ENCODE measurements at places on chromosomes 2 and 18. TPM values are rescaled to one million over a fixed set of nuclear protein-coding genes. Genes with fewer than 3 reads are reported as not detected.

GRCh38 chr2:219133976-219134375 is 26.6 kb downstream of the NHEJ1 start:
- no peak for ATAC-seq

MAP2 gene
- 0.26 TPM for total RNA-seq

GRCh38 chr2:200329798-200330197 is 23.3 kb downstream of the SPATS2L start:
- ATAC-seq, result no peak

DNA sequence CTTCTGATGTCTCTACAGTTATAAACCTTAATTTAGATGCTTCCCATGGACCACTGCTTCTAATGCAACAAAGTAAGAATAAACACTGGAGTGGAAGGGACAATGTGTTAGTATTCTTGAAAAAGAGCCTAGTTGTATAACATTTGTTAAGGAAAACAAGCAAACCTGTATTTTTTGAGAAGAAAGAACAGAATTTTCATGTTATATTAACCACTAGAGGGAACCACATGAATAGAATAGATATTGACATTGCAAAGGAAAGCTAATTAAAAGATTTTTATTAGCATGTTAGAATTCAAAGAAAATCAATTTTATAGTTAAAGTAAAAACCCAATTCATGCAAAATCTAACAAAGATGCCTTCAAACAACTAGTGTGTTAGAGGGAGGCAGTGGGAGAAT is 151.2 kb upstream of the BARD1 start:
- no peak for ATAC-seq

DNA sequence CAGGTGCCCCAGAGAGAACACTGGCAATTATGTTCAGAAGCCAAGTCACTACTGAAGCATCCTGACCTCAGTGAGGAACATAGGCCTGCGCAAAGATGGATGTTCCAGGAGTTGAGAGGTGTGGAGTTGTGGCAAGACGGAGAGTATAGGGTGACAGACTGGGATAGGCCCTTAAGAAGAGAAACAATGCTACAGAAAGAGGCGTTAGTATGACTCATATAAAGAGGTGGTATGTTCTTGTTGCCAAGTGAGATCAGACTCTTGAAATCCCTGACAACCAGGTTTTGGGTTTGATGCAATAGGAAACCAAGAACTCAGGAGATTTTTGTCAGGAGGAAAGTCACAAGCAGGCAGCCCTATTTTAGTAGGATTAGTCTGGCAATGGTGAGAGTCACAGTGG is 185.6 kb downstream of the RIT2 start:
- no peak for ATAC-seq

DNA sequence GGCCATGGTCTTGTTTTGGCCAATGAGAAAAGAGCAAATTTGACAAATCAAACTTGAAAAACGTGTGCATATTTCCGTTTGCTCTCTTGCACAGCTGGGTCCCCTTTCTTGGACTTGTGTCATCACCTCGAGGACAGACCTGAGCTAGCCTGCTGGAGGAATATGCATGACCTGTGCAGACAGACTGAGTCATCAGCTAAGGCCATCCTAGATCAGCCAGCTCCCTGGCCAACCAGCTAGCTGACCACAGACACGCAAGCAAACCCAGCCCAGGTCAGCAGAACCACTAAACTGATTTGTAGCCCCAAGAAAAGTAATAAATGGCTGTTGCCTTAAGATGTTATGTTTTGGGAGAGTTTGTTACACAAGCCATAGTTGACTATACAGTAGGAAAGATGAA is 61.3 kb upstream of the PAX3 start:
- ATAC-seq, result no peak

GRCh38 chr2:96701636-96702035 is 38.2 kb downstream of the LMAN2L start:
- no peak for ATAC-seq

ASAP2 gene
- 0.17 TPM for total RNA-seq

TANC1 gene
- total RNA-seq, result 1.4 TPM

BIRC6 gene
- total RNA-seq, result 117 TPM

EMILIN1 gene
- 0.93 TPM for total RNA-seq

DNA sequence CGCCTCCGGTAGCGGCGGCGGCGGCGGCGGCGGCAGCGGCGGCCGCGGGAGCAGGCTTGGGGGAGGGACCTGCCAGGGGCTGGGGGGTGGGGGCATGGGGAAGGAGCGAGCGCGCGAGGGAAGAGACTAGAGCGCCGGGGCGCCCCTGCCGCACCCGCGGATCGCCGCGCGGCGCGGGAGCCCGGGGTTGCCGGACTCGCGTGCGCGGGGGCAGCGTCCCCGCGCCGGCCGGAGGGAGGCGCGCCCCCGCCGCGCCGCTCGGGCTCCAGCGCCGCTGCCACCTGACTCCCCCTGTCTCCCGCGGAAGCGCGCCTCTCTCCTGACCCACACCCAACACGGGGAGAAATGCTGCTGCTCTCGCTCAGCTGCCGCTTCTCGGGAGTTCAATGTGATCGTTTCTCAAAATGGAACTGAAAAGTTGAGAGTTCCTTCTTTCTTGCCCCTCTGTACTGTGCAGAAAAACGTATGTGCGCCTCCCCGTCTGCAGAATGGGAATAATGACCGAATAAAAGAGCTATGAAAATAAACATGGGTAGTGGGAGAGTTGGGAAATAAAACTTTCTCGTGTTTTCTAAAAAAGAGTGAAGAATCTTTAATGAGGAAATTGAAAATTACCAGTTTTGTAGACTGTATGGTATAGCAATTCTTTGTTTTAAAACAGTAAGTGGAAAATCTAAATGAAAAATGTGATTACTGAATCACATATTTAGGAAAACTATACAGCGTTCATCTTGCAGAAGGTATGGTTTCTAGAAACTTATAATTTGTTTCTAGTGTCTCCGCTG is 455 bp upstream of the TLK1 start:
- ATAC-seq, result peak; percentile 48

DSC2 gene
- not detected for total RNA-seq

NAT8 gene
- total RNA-seq, result not detected

DNA sequence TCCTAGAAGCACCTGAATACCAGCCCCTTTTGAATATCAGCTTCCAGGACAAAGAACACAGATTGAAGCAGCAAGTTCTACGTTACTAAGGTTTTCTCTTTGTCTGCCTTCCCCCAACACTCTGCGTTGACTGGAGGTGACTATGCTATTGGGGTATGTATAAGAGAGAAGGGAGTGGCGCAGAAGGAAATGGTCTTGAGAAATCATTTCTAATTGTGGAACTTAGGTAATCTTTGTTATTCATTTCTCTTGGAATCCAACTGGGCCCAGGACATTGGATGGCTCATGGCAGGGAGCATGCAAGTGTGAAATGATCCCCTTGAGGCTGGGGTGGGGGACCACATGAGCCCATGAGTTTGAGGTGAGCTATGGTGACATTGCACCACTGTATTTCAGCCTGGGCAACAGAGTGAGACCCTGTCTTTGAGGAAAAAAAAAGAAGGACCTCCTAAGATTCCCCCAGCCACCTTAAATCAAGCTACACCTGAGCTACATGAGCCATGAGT is 29.7 kb downstream of the XDH start:
- ATAC-seq, result no peak

FEV gene
- not detected for total RNA-seq

GRCh38 chr2:35790292-35790691 is 565.3 kb upstream of the CRIM1 start:
- ATAC-seq, result no peak

FBXO15 gene
- 0.35 TPM for total RNA-seq

PLCD4 gene
- 0.52 TPM for total RNA-seq

- ATAC-seq, result no peak
These were observed 96.8 kb upstream of the PPP1CB start for GRCh38 chr2:28654663-28655320.

ANKRD39 gene
- total RNA-seq, result 25.2 TPM

LGALSL gene
- 2.2 TPM for total RNA-seq

DNA sequence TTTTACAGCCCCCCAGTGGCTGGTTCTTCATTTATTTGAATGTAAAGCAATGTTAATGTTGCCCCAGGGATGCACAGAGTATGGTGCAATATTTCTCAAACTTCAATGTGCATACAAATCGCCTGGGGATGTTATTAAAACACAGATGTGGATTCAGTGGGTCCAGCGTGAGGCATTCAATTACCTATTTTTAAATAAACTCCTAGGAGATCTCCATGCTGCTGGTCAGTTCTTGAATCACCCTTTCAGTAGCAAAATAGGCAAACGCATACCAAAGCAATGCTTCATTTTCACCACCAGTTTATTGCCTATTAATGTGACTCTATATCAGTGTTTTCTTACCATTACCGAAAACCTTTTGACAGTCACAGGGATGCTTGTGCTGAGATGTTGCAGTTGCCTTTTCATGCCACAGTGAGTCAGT is 530.7 kb downstream of the CBLN2 start:
- ATAC-seq, result no peak

DNA sequence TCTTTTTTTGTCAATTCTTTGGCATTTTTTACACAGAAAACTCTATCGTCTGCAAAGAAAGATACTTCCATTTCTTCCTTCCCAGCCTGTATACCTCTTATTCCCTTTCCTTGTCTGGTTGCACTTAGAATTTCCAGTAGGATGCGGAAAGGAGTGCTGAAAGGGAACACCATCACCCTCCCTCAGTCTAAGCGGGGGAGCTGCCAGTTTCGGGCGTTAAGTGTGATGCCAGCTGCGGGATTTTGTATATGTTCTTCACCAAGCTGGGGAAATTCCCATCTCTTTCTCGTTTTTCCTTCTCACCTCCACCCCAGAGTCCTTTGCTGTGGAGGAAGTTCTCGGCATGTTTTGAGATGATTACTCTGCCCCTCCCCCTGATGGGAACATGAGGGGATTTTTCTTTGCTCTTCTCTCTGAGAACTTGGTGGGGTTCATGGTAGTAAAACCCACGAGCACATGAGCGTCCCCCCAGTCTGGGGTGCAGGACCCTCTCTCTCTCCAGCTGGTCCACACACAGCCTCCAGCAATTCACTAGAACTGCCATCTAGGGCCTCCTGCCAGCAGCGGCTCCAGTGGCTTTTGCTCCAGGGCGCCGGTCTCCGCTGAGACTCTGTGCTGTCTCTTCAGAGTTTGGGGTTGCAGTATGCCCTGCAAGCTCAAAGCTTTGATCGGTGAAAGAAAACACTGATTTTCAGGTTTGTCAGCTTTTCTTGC is 15.5 kb downstream of the AQP12A start:
- ATAC-seq, result no peak

REG3A gene
- total RNA-seq, result not detected

DNA sequence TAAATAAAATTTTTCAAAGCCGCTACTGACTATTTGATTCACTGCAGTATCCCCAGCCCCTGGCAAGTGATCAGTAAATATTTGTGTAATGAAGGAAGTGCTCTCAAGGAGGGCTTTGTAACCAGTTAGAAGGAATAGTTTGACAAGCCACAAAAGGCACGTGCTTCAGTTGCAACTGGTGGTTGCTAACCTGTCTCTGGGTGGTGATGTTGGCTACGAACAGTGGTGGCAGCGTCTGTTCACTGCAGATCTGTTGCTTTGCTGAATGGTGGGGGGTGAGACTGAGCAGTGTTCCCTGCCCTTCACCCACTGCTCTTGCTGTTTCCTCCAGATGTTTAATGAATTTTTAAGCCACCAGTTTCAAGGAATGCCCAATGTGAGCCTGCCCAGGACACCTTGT is 73.9 kb upstream of the SIX2 start:
- no peak for ATAC-seq

PRLH gene
- not detected for total RNA-seq

- ATAC-seq, result no peak
These were observed 1.3 kb upstream of the OTOS start for GRCh38 chr2:240141736-240142135.

DNA sequence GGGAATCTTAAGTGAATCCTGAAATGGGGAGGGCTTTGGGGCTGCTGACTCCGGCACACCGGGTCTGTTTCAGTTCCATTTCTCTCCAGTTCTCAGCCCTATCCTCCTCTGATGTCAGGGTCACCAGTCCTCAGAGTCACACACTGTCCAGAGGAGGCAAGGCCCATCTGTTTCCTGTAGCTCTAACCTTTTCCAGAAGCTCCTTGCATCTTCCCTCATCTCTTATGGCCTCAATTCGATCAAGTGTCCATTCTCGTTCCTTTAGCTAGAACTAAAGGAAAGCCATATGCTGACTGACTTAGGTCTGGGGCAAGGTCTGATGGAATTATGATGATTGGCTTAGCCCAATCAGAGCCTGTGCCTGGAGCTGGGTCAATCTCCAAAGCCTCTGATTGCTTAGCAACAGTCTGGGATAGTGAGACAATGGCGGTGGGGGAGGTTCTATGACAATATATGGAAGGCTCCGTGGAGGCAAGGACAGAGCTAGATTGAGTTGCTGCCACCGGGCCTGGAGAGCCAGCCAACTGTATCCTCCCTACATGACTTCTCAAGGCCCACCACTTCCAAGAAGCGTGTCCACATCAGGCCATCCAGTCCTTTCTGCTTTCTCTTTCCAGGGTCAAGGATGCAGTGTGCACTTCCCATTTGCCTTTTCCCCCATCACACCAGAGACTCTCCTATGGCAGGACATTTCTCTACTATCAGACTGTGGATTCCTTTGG is 5.2 kb downstream of the ANKRD53 start:
- ATAC-seq, result no peak

DNA sequence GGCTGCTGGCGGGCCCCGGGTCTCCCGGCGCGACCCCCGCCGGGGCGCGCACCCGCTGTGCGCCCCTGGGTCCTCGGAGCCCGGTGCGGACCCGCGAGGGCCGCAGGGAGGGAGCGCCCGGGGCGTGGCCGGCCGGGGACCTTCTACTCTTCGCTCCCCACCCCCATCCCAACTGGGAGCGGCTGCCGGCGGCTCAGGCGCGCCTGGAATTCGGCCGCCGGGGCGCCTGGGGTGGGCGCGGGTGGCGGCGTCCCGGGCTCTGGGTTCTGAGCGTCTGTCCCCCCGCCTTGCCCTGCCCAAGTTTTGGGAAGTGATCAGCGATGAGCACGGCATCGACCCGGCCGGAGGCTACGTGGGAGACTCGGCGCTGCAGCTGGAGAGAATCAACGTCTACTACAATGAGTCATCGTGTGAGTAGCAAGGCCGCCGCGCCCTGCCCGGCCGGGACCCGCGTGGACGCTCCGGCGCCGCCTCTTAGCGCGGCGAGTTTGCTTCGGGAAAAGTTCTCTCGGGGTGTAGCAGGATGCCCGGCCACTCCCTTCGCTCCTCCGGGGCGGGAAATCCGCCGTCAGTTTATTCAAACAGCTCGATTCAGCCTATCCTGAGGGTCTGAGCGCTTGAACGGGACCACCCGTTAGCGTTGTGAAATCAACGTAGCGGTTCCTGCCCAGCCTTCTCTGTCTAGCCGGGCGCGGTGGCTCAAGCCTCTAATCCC is 502 bp downstream of the TUBB6 start:
- ATAC-seq, result peak; percentile 81

- ATAC-seq, result no peak
These were observed 7.5 kb downstream of the ACYP2 start for GRCh38 chr2:54122939-54123338.

CCL20 gene
- 137 TPM for total RNA-seq

- ATAC-seq, result no peak
These were observed 73.9 kb upstream of the LPIN2 start for GRCh38 chr18:3086871-3087270.

LOXHD1 gene
- not detected for total RNA-seq

GRCh38 chr2:207184768-207185167 is 19.0 kb upstream of the KLF7 start:
- peak; percentile 96 for ATAC-seq
